ENCODE measurements at places on chromosomes 2 and 18.

- DNase-seq, result no peak
Observed at GRCh38 chr2:108637304-108637669, 82.0 kb upstream of the RANBP2 start.

GRCh38 chr2:55869637-55870325, 53.8 kb downstream of the EFEMP1 start:
- no peak for DNase-seq

- DNase-seq, result no peak
Observed at GRCh38 chr2:52074130-52074719, 1042.3 kb upstream of the NRXN1 start.

- DNase-seq, result no peak
Observed at GRCh38 chr2:96730212-96730611, 9.7 kb downstream of the LMAN2L start.

GRCh38 chr2:172783165-172783898, 47.7 kb downstream of the RAPGEF4 start:
- no peak for DNase-seq

DNA sequence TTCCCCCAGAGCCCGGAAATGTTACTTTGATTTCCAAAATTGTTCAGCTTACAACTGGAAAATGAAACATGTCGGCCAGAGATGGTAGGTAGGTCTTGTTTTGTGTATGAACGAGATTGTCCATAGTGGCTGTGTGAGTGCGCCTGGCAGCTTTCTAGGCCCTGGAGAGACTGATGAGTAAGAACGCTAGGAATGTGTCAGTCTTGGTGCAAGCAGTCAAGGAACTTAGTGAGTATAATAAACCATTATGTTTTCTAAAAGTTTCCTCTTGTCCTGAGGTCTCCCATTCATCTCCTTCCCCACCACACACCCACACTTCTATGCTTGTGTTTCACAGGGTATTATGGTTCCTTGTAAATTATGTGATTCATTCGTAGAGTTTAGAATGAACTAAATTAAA, 234.2 kb downstream of the CDH2 start:
- no peak for DNase-seq

DNA sequence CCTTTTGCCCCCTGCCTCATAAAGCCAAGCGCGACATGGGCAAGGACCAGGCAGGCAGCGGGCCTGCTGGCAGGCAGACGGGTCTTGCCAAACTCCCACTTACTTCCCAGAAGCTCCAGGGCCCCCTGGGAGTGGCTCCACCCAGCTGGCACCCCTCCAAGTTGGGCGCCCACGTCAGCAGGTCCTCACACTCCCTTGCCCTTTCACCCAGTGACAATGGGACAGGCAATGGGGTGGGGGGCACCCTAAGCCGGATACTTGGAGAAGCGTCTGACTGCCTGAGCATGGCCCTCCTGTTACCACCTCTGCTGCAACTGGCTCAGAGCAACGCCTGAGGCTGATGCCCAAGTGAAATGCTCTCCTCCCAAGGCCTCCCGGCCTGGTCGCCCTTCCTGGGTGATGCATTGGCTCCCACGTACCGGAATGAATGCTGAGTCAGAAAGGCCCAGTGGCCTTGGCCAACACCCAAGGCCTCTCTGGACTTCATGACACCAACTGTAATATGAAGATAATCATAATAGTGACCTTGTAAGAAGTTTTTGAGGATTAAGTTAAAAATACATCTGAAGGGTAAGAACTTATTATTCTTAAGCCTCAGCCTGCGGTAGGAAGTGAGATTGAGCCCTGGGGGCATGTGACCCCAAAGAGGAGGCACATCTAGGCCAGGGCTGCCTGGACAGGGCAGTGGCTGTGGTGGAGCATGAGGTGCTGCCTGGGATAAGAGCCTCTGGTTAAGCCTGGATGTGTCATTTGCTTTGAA, 31.6 kb downstream of the KCNK3 start:
- DNase-seq, result no peak

- DNase-seq, result no peak
Observed at GRCh38 chr2:3654531-3655225, 3.3 kb upstream of the ALLC start.

- no peak for DNase-seq
Observed at GRCh38 chr2:226618875-226619605, 180.6 kb downstream of the IRS1 start.

- no peak for DNase-seq
Observed at GRCh38 chr2:237701033-237701858, 73.9 kb downstream of the LRRFIP1 start.

- no peak for DNase-seq
Observed at GRCh38 chr2:119378566-119378965, 11.8 kb downstream of the DBI start.

DNA sequence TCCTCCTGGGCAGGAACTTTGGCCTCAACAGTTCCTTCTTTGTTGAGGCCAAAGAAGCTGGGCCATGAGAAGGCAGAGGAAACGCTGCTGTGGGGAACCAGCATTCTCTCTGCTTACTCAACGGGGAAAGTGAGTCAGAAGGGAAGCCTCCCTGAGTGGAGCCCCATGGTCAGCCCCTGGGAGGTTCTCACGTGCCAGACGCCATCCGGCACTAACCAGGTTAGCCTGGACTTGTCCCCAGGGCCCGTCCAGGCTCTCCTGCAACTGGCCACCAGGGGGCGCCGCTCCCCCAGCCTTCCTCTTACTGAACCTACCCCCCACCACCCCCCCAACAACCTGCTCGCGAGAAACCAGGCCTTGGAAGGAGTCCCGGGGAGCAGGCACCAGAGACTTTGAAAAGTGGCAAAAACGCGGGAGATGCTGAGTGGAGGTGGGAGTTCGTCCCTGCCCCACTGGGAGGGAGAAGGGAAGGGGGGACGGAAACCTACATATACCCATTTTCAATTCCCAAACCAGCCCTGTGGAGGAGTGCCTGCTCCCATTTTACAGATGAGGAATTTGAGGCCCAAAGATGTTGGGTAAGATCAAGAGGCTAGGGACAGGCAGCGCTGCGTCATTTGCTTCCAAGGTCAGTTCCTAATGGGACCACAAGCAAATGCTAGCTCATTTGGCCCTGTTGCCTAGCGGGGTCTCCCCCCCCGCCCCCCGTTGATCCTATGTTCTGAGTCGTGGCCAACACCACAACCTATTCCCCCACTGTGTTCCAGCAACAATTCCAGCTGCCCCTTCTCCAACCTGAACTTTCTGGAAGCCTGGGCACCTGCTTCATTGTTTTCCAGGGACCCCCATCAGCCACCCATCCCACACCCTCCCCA, 20.0 kb downstream of the TEX44 start:
- DNase-seq, result peak; percentile 96

GRCh38 chr2:167249197-167249596, 360.9 kb downstream of the XIRP2 start:
- DNase-seq, result no peak

DNA sequence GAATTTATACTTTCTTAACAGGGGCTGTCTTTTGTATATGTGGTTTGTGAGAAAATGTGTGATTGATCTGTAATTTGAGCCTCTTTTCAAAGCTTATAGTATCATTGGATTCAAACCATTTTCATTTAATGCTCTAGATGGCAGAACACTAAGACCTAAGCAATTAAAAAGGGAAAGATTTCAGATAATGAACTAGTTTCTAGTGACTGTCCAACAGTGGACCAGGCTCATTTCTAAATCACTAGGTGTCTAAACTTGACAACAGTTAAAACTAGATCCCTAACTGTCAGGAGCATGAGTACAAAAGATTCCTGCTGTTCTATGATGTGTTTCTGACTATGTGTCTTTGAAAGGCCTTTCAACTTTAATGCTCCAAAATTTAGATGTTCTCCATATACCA, 54.6 kb downstream of the ANKRD44 start:
- no peak for DNase-seq

- DNase-seq, result no peak
Observed at GRCh38 chr2:151171186-151171585, 90.5 kb downstream of the RBM43 start.

DNA sequence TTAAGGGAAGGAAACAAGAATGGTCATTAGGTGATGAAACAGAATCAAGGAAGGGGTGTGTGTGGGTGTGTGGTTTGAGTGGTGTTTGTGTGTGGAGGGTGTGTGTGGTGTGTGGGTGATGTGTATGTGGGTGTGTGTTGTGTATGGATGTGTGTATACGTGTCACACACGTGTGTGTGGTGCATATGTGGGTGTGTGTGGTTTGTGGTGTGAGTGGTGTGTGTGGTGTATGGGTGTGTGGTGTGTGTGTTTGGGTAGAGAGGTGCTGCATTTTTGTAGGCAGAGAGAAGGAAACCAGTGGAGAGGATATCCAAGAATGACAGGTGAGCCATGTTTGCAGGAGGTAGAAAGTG, 1.1 kb upstream of the CEP192 start:
- no peak for DNase-seq

- no peak for DNase-seq
Observed at GRCh38 chr2:101305035-101305434, 3.5 kb downstream of the RNF149 start.

GRCh38 chr2:168191955-168192785, 55.2 kb downstream of the STK39 start:
- no peak for DNase-seq

- peak; percentile 87 for DNase-seq
Observed at GRCh38 chr2:290090-290722, 2.3 kb upstream of the ALKAL2 start.

- no peak for DNase-seq
Observed at GRCh38 chr18:45738660-45739059, 14.7 kb downstream of the SLC14A1 start.

- DNase-seq, result no peak
Observed at GRCh38 chr2:71460595-71461303, 7.4 kb downstream of the DYSF start.

- no peak for DNase-seq
Observed at GRCh38 chr2:230134496-230135129, 65.9 kb upstream of the SLC16A14 start.

- DNase-seq, result no peak
Observed at GRCh38 chr18:6859676-6860422, 130.3 kb downstream of the ARHGAP28 start.

GRCh38 chr2:209431701-209432100, 7.9 kb downstream of the MAP2 start:
- DNase-seq, result no peak

DNA sequence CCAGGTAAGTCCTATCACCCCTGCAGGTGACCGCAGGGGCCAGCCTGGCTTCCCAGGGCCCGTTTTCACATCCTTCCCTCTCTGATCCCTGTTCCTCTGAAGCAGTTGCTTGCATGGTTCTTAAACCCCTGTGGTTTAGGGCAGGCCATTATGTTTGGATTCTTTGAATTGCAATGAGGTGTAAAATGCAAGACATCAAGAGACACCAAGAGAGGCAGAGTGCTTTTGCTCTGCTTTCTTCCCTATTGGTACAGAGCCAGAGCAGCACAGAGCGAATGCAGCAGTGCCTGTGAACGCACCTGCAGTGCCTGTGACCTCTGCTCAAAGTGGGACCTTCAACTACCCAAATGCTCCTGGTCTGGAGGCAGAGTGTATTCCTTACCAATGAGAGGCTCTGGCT, 7.6 kb downstream of the RFX8 start:
- no peak for DNase-seq

DNA sequence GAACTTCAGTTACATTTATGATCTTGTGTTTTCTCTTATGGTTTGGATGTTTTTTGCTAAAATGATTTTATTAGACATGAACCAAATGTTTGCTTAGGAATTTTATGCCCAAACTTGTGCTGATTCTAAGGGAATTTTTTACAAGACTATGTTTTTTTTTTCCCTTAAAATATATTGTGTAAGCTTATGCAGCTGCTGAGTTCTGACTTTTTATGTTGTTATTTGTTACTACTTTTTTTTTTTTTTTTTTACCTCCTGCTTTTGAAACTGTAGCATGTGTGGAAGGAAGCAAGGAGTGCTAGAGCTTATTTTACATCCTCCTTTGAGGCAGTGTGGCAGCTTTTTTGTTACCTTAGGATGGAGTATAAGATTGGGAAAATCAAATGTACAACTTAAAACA, 6.0 kb upstream of the DNAH7 start:
- DNase-seq, result no peak

GRCh38 chr2:175003875-175004729, 1.1 kb downstream of the CHN1 start:
- DNase-seq, result no peak

DNA sequence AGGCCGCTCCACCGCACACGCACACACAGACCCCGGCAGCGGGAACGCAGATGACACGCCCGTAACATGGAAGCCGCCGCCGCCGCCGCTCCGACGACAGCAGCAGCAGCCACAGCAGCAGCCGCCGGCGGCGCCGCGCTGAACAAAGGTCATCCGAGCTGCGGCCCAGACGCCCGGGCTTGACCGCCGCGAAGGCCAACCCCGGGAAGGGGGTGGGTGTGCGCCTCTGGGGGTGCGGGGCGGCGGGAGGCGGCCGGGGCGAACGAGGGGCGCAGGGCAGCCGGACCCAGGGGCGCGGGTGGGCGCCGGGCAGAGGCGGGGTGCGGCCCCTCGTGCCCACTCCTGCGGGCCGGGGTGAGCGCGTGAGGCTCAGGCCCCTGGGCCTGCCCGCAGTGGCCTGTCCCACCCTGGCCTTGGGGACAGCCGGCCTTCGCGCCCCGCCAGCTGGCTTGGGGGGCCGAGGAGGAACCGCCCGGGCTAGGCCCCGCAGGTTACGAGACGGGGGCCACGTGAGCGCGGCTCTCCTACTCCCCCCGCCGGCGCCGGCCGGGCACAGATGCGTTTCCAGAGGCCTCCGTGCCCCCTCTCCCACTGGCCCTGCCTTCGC, 1.0 kb upstream of the ZNF532 start:
- peak; percentile 76 for DNase-seq

Data from head of caudate nucleus (tissue), 42 donors.